ENCODE measurements at places on chromosomes 2 and 18. TPM values are rescaled to one million over a fixed set of nuclear protein-coding genes. Genes with fewer than 3 reads are reported as not detected.

GRCh38 chr18:61893309-61893970, 633 bp upstream of the RNF152 start:
- peak; percentile 47 for DNase-seq
- H3K27me3 ChIP-seq = no peaks in the 10 kb centered on the region
- H3K4me3 ChIP-seq = peak overlapping the region; percentile 98
- H3K4me1 ChIP-seq = peaks cover 8% of the 10 kb centered on the region
- no peaks in the 10 kb centered on the region for H3K36me3 ChIP-seq

DNA sequence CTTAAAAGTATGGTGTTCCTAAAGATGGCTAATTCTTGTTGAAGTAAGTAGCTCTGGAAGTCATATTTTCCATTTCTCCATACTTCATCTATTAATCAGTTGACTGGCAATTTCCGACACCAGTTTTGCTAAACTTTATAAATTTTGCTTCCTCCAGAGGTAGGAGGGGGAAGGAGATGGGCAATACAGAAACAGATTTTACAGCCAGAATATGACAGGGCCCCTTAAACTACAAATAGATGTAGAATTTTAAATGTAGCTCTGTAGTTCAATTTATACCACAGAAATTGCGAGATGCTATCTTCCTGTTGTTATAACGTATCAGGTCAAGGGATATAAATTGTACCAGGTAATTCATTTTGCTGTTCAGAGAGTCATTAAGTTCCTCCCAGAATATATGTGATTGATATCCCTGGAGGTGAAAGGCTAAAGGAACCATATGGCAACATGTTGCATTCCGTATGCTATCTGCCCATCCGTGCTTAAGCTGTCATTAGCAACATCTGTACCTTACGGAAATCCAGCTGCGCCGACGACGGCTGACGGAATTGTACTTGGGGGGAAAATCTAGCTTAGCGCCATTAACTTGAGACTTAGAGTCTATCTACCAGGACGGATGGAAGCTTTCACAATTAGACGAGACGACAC, 8.4 kb upstream of the NR4A2 start:
- H3K27ac ChIP-seq = peak overlapping the region; percentile 98
- no peak for DNase-seq
- peak overlapping the region; percentile 98 for H3K4me3 ChIP-seq
- H3K4me1 ChIP-seq = peaks cover 7% of the 10 kb centered on the region

DNA sequence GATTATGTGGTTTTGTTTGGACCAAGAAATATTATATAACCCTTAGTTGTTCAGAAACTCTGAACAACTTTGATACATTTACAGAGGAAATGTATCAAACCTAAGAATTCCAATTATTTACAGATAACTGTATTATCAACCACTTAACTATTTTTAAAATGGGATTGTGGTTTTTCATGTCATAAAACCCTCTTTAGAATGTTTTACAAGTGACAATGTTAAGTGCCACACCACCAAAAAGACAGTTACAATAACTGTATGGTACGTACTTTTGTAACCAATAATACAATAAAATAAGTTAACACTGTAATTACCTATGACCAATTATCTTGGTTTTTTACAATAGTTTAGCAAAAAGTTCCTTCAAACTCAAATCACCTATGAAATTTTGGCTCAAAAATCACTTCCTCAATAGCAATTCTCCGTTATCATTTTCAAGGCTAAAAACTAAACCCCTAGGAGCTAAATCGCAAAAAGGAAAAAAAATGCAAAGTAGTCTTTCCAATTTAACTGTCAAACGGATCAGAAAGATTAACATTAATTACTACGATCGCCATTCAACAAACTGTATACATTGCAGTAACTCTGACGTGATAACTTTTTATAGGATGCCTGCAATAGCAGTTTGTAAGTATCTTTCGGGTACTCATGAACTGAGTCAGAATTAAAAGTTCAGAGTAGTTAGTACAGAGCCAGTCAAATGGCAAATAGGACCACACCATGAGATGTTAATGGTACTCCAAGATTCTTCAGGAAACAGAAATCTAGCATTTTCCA, 1.5 kb downstream of the ROCK1 start:
- H3K4me1 ChIP-seq = peaks cover 20% of the 10 kb centered on the region
- H3K36me3 ChIP-seq = no peaks in the 10 kb centered on the region

- H3K27ac ChIP-seq = no peak overlapping the region
- peaks cover 17% of the 10 kb centered on the region for H3K4me1 ChIP-seq
- H3K4me3 ChIP-seq = no peak overlapping the region
Observed at GRCh38 chr18:64100116-64100922, 48.6 kb downstream of the LINC00305 start.

DNA sequence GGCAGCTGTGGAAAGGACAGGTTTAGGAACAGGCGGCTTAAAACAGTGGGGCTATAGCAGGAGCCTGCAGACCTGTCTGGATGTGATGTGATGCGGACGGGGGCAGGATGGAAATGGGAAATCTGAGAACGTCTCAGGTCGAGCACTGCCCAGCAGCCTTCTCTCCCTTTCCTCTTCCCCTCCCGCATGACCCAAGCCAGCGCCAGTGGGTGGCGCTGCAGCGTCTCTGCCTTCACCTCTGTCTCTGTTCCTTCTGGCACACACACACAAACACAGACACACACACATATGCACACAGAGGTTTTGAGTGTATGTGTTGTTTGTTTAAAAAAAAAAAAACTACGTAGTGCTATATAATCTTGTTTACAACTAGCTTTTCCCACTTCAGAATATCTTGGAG, 82.0 kb upstream of the SLC66A3 start:
- DNase-seq = peak; percentile 62
- H3K4me1 ChIP-seq = no peaks in the 10 kb centered on the region
- H3K36me3 ChIP-seq = no peaks in the 10 kb centered on the region

- H3K27me3 ChIP-seq = no peaks in the 10 kb centered on the region
- H3K4me1 ChIP-seq = no peaks in the 10 kb centered on the region
- no peak overlapping the region for H3K4me3 ChIP-seq
- no peak for DNase-seq
- no peak overlapping the region for H3K27ac ChIP-seq
Observed at GRCh38 chr18:79922971-79923411, 28.5 kb downstream of the SLC66A2 start.

DNA sequence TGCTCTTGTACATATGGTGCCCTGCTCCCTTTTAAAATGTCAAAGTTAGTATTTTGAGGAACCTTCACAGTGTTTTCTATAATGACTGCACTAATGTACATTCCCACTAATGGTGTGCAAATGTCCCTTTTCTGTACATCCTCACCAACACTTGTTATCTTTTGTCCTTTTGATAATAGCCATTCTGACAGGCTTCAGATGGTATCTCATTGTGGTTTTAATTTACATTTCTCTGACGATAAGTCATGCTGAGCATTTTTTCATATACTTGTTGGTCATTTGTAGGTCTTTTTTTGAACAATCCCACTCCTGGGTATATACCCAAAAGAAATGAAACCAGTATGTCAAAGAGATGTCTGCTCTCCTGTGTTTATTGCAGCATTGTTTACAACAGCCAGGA, 268.3 kb downstream of the FBXO15 start:
- H3K36me3 ChIP-seq = no peaks in the 10 kb centered on the region
- H3K4me1 ChIP-seq = no peaks in the 10 kb centered on the region
- H3K4me3 ChIP-seq = no peak overlapping the region
- DNase-seq = no peak

- no peak overlapping the region for H3K27ac ChIP-seq
- H3K36me3 ChIP-seq = no peaks in the 10 kb centered on the region
- H3K4me3 ChIP-seq = no peak overlapping the region
- no peak for DNase-seq
- H3K27me3 ChIP-seq = no peaks in the 10 kb centered on the region
Observed at GRCh38 chr2:96914332-96914731, 44.5 kb upstream of the SEMA4C start.

DNA sequence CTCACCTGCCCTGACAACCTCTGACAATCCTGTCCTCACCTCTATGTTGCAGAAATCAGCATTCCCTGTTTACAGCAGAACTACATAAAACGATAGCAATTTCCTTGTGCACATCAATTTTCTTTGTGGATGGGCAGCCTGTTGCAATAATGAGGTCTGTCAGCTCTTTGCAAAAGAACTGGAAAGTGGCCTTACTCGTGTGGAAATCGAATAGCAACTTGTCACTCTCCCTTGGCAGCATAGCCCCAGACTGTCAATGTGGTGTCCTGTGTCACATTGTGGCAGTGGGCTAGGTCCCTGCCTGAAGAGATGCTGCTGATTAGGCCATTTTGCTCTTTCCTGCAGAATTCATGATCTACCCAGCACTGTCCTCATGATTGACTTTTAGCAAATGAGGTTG, 531.9 kb downstream of the CCDC85A start:
- H3K27ac ChIP-seq = no peak overlapping the region
- H3K4me3 ChIP-seq = no peak overlapping the region
- no peak for DNase-seq
- H3K4me1 ChIP-seq = peaks cover 28% of the 10 kb centered on the region

Gene ACTG2
- total RNA-seq = 0.42 TPM

Gene CPO
- 0.11 TPM for total RNA-seq

Gene PSD4
- 5.4 TPM for total RNA-seq

Gene IRS1
- total RNA-seq = 18.5 TPM

Gene LAMA3
- total RNA-seq = 0.18 TPM

Gene DSG2
- total RNA-seq = 45.3 TPM

Gene CHST9
- total RNA-seq = 0.04 TPM
